ENCODE measurements at places on chromosomes 6 and 20.

- DNase-seq = no peak
These were observed 98.6 kb upstream of the CLDN20 start for GRCh38 chr6:155165029-155165710.

DNA sequence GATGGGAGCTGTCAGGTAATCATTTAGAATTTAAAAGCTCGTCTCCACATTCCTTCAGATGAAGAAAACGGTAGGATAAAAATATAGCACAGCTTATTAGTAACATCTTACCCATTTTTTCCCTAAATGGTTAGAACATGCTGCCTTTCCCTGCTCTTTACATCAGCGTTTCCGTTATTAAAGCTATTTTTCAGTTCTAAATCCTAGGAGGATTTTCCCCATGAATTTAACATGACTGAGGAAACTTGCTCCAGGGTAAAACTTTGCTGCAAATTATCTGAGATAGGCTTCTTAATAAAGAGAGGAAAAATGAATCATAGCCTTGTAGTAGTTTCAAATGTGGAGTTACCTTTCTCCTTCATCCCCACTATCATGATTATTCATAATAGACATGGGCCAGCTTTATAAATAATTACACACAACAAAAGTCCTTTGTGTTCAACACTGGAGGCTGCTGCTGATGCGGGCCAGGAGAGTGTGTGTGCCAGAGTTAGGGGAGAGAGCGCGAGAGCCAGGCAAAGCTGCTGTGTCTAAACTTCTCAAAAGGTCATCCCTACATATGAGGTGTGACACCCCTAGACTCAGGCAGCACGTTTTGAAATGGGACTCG, 24.4 kb downstream of the MYLIP start:
- DNase-seq = no peak

DNA sequence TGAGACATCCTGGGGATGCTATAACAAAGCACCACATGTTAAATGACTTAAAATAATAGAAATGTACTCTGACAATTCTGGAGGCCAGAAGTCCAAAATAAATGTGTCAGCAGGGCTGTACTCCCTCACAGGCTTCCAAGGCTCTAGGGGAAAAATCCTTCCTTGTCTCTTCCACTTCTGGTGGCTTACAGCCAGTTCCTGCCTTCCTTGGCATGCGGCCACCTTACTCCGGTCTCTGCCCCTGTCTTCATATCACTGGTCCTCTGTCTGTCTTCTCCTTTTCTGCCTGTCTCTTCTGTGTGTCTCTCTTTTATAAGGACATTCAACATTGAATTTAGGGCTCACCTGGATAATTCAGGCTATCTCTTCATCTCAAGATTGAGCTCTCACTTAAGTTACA, 155.3 kb upstream of the SYNCRIP start:
- no peak for DNase-seq

DNA sequence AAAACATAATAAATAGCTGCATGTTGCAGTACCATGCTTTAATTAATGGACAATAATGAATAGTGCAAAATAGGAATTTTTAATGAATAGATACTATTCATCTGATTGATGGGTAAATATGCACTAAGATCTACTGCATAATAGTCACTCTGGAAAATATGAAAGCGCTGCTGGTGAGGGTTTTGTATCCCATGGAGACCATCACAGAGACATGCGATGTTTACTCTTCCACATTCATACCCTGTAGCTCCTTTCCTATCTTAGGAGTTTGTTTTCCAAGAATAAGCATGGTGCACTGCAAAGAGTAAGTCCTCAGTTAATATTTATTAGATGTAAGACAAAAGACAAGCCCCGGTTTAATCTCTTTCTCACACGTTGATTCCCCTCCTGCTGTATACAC, 81.4 kb downstream of the NRSN1 start:
- DNase-seq = no peak

DNA sequence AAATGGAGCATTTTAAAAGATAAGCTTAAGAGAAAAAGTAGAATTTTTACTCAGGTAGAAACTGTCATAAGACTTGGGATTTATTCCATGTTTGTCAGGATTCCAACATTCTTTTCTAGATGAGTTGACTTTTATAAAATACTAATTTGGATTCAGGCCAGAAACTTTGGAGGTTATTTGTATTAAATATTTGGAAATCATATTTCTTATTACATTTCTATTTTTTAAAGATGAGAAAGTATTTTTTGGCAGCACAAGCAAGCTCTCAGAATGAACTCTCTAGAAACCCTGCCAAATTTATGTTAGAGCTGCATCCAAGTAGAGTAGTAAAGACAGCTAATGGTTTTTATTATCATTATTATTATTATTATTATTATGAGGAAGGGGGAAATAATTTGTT, 1014.9 kb upstream of the GJE1 start:
- DNase-seq = no peak

GRCh38 chr6:155088856-155089255, 93.7 kb downstream of the TIAM2 start:
- no peak for DNase-seq

DNA sequence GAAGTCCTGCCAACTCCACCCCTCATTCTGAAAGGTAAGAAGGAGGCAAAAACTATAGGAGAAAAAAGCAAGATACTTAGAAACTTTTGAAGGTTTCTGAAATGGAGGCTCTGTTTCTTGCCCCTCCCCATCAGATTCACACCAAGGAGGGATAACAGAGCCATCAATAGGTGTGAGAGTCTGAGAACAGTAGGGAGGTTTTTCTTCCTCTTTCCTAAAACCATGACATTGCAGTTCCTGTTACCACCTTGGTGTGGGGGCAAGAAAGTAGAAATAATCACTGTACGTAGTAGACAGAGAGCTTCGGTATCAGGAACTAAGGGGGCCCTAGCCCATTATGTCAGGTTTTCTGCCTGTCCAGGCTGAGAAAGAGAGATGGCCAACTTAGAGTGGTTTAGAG, 333.3 kb upstream of the SYNCRIP start:
- DNase-seq = no peak

DNA sequence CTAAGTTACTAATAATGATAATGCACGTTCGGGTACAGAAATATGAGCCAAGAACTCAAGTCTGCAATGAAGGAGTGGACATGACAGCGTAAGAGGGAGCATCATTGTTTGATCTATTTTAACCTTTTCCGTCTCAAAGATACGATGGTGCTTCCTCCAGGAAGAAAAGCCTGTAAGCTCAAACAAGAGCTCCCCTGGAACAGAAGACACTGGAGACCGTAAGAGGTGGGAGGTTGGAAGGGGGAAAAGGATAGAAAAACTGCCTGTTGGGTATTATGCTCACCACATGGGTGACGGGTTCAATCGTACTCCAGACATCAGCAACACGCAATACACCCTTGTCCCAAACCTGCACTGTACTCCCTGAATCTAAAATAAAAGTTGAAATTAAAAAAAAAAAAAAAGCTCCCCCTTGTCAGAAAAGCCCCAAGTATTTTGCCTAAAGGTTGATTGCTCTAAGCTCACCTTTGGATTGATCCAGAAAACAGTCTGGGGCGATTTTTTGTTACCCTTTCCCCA, 180.5 kb downstream of the TRIM27 start:
- DNase-seq = no peak

- DNase-seq = no peak
These were observed 12.0 kb downstream of the UBD start for GRCh38 chr6:29547573-29547972.

DNA sequence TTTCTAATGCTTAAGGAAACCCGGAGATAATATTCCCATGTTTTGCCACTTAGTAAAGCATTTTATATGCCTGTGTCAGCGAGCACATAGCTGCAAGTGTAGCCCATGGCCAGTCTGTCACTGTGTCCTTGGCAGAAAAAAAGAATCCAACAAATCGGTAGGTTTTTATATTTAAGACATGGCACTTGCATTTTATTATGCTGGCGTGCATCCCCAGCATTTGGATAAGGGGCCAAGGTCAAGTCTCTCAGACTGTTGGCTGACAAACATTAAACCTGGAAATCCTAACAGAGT, 1.2 kb upstream of the ZNF184 start:
- no peak for DNase-seq

DNA sequence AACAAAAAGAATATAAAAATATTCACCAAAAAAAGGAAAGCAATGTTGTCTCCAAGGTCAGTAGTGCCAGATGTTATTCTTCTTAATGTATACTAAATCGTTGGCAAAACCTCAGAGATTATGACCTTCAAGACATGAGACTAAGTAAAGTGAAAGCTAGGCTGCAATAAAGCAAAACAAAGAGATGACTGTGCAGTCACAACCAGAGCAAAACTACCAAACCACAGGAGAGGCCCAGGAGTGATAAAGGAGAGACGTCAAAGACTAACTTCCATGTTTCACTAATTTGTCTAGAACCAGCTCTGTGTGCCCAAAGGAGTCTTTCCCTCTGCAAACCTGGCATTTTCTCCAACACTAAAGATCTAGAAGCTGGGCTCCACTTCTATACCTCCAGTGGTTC, 155.9 kb upstream of the POU3F2 start:
- no peak for DNase-seq

- peak; percentile 81 for DNase-seq
These were observed 76.2 kb upstream of the FRMD1 start for GRCh38 chr6:168155193-168155592.

- DNase-seq = no peak
These were observed 151.5 kb upstream of the GJE1 start for GRCh38 chr6:141981190-141981589.

- DNase-seq = no peak
These were observed 73.1 kb downstream of the PTCHD4 start for GRCh38 chr6:48037946-48038345.

DNA sequence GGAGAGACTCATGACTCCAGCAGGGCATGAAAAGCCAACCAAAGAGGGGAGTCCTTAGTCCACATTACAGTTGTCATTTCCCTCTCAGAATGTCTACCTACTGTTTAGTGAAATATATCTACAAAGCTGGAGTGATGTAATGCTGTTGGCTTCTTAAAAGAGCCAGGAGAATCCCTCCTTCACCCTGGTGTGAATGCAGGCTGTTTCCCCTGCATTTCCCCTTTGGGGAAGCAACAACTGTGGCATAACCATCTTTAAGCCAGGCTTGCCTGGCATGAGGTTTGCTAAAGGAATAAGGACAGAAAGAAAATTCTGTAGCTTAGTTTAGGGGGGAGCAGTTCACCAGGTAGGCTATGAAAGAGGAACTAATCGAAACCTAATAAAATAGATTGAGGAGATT, 129.5 kb downstream of the CRYBG1 start:
- no peak for DNase-seq

DNA sequence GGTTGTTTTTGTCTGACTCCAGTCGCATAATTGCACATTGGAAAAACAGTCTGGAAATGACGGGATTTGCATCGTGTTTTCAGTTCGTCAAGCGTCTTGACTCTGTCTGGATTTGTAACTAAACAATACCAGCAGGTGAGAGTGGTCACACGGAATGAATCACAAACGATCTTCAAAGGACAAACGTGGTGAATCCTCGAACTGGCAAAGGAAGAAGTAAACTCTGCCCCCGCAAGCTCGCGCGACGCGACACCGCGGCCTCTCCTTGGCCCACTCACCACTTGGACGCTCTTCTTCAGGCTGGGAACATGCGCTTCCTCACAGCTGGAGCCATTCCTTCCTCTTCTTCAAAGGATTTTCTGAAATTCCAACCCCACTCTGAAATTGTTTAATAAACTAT, 352.6 kb downstream of the THBS2 start:
- DNase-seq = no peak

DNA sequence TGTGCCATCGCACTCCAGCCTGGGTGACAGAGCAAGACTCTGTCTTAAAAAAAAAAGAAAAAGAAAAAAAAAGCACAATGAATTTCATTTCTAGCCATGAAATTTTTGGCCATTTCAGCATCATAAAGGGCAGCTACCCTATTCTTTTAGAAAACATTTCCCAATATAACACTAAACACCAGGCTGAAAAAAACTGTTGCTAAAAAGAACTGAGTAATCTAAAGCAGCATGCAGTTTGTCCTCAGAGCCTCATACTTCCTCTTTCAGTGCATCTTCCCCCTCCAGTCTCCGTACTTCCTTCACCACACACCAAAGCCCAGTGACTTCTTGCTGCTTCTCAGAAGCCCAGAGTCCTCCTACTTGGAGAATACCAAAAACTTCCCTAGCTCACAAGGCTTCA, 5.6 kb upstream of the IFNGR1 start:
- DNase-seq = no peak

DNA sequence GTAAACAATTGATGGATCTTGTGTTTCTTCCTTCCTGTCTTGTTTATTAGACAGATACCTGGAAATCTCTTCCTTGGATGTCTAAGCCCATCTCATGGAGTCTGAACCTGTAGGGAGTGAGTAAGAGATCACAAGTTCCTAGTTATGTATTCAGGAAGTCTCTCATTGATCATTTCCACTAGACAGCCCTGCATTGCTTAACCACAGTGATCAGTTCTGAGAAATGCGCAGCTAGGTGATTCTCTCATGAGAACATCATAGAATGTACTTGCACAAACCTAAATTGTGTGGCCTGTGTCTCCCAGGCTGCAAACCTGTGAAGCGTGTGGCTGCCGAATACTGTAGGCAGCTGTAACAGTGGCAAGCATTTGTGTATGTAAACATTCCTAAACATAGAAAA, 39.1 kb downstream of the FAM120B start:
- no peak for DNase-seq

- DNase-seq = no peak
These were observed 41.0 kb downstream of the SOX4 start for GRCh38 chr6:21634582-21634981.

DNA sequence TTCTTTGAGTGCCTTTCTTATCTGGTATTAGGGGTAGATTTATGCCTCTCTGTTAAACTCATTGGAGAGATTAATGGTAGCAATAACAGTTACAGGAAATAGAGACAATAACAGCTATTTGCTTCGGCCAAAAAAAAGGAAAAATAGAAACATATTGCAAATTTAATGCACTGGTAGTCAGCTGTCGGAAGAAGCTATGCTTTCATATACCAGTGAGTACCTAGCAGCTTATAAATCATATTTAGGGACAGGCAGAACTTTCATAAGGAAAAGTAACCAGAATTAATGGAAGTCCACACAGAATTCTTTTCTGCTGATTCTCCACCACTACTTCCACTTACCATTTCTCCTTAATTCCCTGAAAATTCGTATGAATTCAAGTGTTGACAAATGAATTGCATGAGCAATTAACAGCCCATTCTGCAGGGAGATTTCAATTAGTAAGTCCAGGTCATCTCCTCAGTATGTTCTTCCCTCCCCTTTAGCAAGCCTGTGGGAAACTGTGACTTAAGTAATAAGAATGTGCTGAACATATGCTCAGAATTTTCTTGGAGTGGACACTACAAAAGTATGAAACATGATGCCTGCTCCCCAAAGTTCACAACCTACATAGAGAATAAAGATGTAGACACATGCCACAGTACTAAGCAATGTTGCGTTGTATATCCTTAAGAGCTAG, 196.7 kb upstream of the KCNQ5 start:
- no peak for DNase-seq

DNA sequence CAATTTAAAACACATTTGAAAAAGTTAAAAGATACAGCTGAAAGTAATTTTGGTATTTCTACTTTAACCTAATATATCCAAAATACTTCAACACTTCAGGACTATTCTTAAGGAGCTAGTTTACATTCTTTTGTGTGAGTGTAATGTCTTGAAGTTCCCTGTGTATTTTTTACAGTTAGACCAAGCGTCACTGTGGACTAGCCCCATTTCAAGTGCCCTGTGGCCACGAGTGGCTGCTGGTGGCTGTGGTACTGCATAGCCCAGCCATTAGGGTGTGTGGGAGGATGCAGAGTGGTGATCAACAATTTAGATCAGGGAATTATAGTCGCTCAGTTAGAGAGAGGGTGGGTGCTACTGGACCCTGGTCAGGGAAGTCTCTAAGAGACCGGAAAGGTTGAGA, 869 bp upstream of the CST5 start:
- DNase-seq = no peak
